Regular cardiac myocyte (primary cell): ENCODE measurements at places on chromosomes 4 and X. TPM values are rescaled to one million over a fixed set of nuclear protein-coding genes. Genes with fewer than 3 reads are reported as not detected.

SLC10A4 gene
- 0.28 TPM in 1 of 2 replicates, not detected in the other for total RNA-seq

SORBS2 gene
- total RNA-seq: 4.0 and 22.6 TPM in 2 replicates

TMPRSS11F gene
- total RNA-seq: not detected in 2 replicates

FGA gene
- under 0.01 TPM in 1 of 2 replicates, not detected in the other for total RNA-seq

IL3RA gene
- total RNA-seq: 0.19 TPM in 1 of 2 replicates, not detected in the other

ABLIM2 gene
- total RNA-seq: 0.56 and 1.5 TPM in 2 replicates

YY2 gene
- 1.2 and 1.4 TPM in 2 replicates for total RNA-seq

GAGE12E gene
- not detected in 2 replicates for total RNA-seq

TCEAL4 gene
- total RNA-seq: 40.6 and 58.9 TPM in 2 replicates

SPARCL1 gene
- total RNA-seq: 0.56 and 0.58 TPM in 2 replicates

PCDH11X gene
- under 0.01 TPM in 1 of 2 replicates, not detected in the other for total RNA-seq

TRPC3 gene
- total RNA-seq: under 0.01 and 0.19 TPM in 2 replicates

TCP11X2 gene
- total RNA-seq: not detected in 2 replicates

USP46 gene
- total RNA-seq: 14.1 and 15.5 TPM in 2 replicates

PFKFB1 gene
- 0.19 TPM in 1 of 2 replicates, not detected in the other for total RNA-seq

NEUROG2 gene
- not detected in 2 replicates for total RNA-seq

CTAG1B gene
- total RNA-seq: not detected in 2 replicates

ITM2A gene
- 0.28 and 0.58 TPM in 2 replicates for total RNA-seq

FGF2 gene
- 79.8 and 147 TPM in 2 replicates for total RNA-seq

EIF4E gene
- total RNA-seq: 215 and 415 TPM in 2 replicates

NUDT11 gene
- 7.6 and 14.0 TPM in 2 replicates for total RNA-seq

HERC5 gene
- 0.77 and 5.1 TPM in 2 replicates for total RNA-seq
